ENCODE measurements at places on chromosomes 1 and 21.

GRCh38 chr1:202835548-202836072, 24.9 kb downstream of the PCAT6 start:
- DNase-seq = no peak

- DNase-seq = no peak
These were observed 612.4 kb downstream of the LTN1 start for GRCh38 chr21:28380241-28380640.

GRCh38 chr1:7378346-7379130, 392.6 kb upstream of the VAMP3 start:
- no peak for DNase-seq

- DNase-seq = no peak
These were observed 564.2 kb downstream of the PTPRU start for GRCh38 chr1:29800522-29800956.

GRCh38 chr1:2194319-2194897, at the start of gene FAAP20:
FAAP20 (minus strand) TSS chr1:2194772; CDS start chr1:2194749, 23 bp downstream.
- peak; percentile 50 for DNase-seq

GRCh38 chr1:201944639-201945038, 1.7 kb downstream of the LMOD1 start:
- no peak for DNase-seq

DNA sequence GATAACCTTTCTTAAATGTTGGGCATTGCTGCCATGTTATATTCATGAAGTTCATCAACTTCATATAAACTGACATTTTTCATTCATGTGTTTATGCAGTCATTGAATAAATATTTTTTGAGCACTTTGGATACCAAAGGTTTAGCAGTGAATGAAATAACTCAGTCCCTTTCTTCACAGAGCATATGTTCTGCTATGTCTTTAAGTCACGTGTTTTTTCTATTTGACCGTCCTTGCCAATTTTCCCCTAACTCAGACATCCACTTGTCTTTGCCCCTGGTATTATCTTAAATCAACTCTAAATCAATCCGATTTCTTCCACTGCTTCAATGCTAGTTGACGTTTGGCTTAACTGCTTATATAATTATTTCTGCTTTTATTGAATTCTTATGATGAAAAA, 16.6 kb downstream of the ADARB1 start:
- DNase-seq = no peak

- DNase-seq = peak; percentile 39
These were observed 22.7 kb upstream of the SCAF4 start for GRCh38 chr21:31754708-31754960.

All from SK-MEL-5 (cell line).